ENCODE measurements at places on chromosomes 13 and 19.

DNA sequence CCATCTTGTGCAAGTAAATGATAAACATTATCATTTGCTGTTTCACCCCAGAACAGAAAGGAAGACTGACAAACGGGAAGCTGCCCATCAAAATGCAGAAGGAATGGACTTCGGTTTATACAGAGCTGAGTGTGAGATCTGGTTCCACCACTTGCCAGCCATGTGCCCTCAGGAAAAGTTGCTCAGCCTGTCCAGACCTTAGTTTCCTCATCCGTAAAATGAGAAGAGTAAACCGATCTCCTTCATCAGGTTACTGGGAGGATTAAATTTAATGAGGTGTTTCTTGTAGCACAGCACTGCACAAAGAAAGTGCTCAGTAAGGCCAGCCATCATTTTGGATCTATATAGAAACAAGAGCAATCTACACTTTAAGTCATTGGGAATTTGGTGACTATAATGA lies 36.7 kb upstream of the SERP2 start:
- peak; percentile 77 for ATAC-seq

GRCh38 chr13:43333176-43333575 lies 309.8 kb downstream of the DNAJC15 start:
- ATAC-seq: no peak

DNA sequence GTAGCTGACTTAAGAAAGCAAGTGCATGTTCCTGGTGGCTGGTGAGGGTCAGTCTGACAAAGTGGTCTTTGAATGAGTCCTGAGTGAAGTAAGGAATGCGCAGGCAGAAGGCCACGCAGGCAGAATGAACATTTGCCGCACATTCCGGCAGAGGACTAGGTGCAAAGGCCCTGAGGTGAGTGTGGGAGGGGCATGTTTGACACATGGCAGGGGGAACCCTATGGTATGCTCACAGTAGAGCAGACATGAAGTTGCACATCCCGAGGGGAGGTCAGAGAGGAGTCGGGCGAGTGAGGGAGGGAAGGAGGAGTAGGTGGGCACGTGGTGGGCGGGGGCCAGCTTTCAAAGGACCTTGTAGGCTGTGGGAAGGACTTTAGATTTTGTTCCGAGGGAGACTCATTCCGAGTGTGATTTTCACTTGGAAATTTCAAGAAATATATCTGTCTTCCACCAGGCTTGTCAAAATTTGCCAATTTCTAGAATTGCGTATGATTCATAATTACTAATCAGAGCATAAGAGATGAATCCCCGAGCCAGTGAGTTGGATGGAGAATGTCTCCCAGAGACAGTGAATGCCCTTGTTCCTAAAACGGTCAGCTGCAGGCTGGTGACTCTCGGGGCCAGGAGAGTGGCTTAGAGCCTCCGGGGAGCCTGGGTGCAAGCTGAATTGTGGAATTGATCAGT lies 40.3 kb downstream of the ERICH6B start:
- no peak for ATAC-seq

- no peak for ATAC-seq
These were observed 1.4 kb downstream of the LGALS14 start for GRCh38 chr19:39705578-39706188.

GRCh38 chr13:108549934-108550333 lies 79.5 kb upstream of the MYO16 start:
- no peak for ATAC-seq

DNA sequence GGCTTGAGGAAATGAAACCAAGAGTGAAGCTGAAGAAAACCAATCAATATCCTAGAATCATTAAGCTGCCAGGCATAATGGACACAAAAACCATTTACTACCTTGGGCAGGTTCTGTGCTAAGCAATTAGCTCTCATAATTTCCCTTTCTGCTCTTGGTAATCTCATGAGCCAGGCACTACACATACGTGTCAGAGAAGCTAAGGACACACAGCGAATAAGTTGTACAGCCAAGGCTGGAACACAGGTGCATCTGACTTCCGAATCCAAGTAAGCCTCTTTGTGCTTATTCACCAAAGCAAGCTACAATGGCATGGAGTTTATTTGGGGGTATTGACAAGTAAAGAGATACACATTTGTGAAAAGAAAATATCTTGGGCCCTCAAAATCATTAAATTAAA lies 1343.9 kb upstream of the MIR17HG start:
- ATAC-seq: no peak

GRCh38 chr19:18858906-18859646 lies 27.3 kb downstream of the UPF1 start:
- no peak for ATAC-seq

GRCh38 chr13:64457976-64458375 lies 2772.2 kb downstream of the PCDH9 start:
- ATAC-seq: no peak

DNA sequence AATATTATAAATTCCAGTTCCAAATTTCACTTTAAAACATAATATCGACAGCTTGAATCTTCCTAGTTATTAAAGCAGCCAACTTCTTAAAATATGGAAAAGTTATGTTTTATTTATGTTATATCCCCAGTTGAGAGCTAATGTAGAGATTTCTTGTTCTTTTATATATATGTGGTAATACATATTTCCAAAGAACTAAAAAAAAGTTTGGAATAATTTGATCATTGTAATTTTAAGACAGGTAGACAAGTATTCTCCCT lies 781 bp upstream of the TBC1D4 start:
- no peak for ATAC-seq

DNA sequence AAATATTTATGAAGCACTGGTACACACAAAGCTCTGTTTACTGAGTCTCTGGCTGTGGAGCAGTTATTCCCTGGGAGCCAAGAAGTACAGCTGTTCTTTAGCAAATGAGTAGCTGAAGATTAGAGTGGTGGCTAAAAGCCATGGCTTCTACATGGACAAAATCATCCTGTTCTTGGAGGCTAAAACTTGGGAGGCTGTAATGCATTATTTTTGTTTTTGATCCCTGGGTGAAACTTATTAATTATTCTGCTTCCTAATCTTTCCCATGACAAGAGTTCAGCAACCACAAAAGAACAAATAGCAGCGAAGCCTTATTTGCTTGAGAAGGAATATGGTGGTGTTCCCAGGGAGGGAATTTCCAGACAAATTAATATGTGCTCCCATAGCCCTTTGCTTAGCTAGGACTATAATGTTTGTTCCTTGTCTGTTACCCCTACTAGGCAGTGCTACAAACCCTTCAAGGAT lies 109.5 kb downstream of the DCT start:
- no peak for ATAC-seq

- ATAC-seq: no peak
These were observed 788 bp upstream of the RTBDN start for GRCh38 chr19:12834976-12835757.

DNA sequence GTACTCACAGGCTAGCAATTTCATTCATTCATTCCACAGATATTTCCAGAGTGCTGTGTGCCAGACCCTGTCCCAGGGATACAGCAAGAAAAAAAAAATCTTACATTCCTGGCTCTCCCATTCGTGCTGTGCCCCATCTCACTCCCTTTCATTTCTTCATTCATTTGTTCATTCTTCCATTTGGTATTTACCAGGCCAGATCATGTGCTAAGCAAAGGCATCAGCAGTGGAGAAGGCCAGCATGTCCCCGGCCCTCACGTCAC lies 2.3 kb downstream of the MAP3K10 start:
- no peak for ATAC-seq

- ATAC-seq: no peak
These were observed 117.5 kb downstream of the ATP8A2 start for GRCh38 chr13:25489238-25489637.

- no peak for ATAC-seq
These were observed 77.0 kb upstream of the TSC22D1 start for GRCh38 chr13:44652962-44653660.

DNA sequence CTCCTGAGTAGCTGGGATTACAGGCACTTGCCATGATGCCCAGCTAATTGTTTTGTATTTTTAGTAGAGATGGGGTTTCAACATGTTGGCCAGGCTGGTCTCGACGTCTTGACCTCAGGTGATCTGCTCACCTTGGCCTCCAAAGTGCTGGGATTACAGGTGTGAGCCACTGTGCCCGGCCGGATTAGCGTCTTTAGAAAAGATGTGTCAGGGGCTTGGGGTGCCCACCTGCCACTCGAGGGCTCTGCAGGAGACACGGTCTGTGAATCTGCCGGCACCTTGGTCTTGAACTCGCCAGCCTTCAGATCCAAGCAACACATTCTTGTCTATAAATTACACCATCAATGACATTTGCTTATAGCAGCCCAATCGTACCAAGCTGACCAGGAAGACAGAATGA lies 38.8 kb upstream of the TUBGCP3 start:
- no peak for ATAC-seq

- ATAC-seq: peak; percentile 97
These were observed 72.9 kb downstream of the ARHGEF7 start for GRCh38 chr13:111187960-111188541.

GRCh38 chr13:68473834-68474326 lies 1243.7 kb upstream of the PCDH9 start:
- ATAC-seq: no peak

DNA sequence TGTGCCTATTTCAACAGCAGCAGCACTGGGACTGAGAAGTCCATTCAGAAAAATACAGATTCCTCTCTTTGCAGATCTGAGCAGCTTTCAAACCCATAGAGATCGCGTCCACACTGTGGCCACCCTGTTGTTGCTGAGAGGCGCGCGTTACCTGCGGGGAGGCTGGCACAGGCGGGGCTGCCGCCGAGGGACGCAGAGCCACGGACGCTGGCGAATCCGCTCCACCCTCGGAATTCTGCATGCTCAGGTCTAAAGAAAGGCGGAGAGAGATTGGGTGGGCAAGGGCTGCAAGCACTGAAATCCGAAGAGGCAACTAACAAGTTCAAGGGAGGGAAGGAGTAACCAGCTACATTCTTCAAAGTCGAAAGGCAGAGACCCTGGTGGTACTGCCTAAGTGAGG lies 63.0 kb downstream of the RFX2 start:
- ATAC-seq: no peak

GRCh38 chr13:48486362-48486761 lies 46.5 kb downstream of the RCBTB2 start:
- no peak for ATAC-seq

DNA sequence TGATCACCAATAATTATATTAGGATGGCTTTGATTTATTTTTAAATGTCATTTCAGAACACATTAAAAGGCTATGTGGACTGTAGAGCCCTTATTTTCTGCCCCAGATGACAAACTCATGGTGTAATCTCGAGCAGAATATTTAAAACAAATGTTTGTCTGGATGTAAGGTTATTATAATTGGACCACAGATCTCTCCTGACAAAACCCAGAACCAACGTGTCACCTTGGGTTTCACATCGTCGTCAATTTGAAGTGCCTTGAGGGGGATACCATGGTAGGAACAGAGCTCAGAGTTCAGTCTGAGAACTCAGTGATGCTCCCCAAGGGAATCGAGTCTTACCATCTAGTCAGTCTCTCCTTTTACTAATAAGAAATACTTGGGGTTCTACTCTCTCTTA lies 2.8 kb downstream of the SACS start:
- no peak for ATAC-seq

DNA sequence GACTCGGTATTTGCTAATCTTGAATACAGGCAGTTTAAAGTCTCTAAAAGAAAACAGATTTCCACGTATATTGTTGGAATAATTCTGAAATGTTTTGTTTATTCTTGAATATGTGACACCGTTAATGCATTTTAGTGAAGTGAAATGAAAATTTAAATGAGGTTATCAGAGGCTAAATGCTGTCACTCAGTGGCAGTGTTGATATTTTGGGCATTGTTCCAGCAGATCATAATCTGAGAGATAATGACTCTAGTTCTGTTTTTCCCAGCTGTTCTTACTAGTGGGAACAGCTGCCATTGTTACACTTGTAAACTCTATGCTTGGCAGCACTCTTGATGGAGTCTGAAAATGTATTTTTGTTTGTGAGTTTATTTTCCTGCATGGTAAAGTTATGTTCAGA lies 365.6 kb upstream of the SLC10A2 start:
- ATAC-seq: no peak

- no peak for ATAC-seq
These were observed 621.2 kb upstream of the SPRY2 start for GRCh38 chr13:80962173-80962572.

- no peak for ATAC-seq
These were observed 29.1 kb downstream of the EPS15L1 start for GRCh38 chr19:16442386-16443276.

GRCh38 chr13:30932481-30933353 lies at the start of gene TEX26:
Gene TEX26 (plus strand): TSS chr13:30932656. CDS start chr13:30932716, 60 bp downstream.
- no peak for ATAC-seq

DNA sequence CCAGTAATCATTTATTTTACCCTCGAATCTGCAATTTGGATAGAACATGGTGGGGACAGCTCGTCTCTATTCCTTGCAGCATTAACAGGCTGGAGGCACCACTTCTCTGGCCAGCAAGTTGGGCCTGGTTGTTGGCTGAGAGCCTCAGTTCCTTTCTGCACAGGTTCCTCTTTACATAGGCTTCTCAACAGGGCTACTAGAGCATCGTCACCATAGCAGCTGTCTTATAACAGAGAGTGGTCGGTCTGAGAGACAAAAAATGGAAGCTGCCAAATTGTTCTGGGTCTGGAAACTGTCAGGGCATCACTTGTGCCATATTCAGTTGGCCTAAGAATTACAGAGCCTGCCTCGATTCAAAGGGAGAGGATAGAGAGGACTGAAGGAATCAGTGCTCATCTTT lies 86.7 kb downstream of the DNAJC15 start:
- ATAC-seq: no peak

DNA sequence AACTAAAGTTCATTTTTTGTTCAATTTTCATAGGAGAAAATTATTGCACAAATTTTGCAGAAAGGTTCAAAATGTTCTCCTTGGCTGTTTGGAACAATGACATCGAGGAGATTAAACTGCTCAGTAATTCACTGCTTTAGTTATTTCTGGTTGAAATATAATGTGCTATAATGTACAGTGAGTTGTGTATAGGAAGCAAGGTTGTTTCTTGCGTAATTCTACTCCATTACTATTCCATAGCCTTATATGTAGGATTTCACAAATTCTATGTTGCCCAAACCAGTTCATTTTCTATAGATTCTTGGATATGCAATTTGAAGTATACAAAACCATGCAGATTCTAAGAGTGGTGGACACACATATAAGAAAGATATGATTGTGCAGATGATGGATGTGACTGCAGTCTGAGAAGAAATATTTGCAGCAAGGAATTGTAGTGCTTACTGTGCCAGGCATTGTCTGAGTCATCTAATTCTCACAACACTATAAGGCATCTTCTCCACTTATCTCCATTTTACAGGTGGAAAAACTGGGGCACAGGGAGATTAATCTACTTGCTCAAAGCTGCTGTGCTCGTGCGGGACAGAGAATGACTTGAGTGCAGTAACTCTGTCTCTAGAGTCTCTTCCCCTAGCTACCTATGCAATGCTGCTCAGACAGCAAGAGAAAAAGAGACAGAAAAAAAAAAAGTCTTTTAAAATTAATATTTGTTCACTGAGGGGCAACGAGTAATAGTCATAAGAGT lies 515.5 kb downstream of the MYO16 start:
- no peak for ATAC-seq

GRCh38 chr19:51186323-51186722 lies 38.6 kb upstream of the CD33 start:
- no peak for ATAC-seq

- ATAC-seq: no peak
These were observed 700.0 kb downstream of the SLITRK6 start for GRCh38 chr13:85099245-85099644.

- no peak for ATAC-seq
These were observed 3.7 kb downstream of the A1BG start for GRCh38 chr19:58349590-58349989.

- ATAC-seq: peak; percentile 25
These were observed 1.1 kb downstream of the FGF14 start for GRCh38 chr13:102400675-102401145.

Measured in esophagus mucosa (tissue), 1 donor.